Right cardiac atrium (tissue), 5 donors: ENCODE measurements at places on chromosomes 7 and 10.

- DNase-seq = no peak
These were observed 419.0 kb upstream of the GALNT17 start for GRCh38 chr7:70712942-70713341.

- DNase-seq = no peak
These were observed 68.4 kb downstream of the IKZF1 start for GRCh38 chr7:50372923-50373322.

- DNase-seq = no peak
These were observed 19.1 kb downstream of the CTTNBP2 start for GRCh38 chr7:117854186-117854585.

DNA sequence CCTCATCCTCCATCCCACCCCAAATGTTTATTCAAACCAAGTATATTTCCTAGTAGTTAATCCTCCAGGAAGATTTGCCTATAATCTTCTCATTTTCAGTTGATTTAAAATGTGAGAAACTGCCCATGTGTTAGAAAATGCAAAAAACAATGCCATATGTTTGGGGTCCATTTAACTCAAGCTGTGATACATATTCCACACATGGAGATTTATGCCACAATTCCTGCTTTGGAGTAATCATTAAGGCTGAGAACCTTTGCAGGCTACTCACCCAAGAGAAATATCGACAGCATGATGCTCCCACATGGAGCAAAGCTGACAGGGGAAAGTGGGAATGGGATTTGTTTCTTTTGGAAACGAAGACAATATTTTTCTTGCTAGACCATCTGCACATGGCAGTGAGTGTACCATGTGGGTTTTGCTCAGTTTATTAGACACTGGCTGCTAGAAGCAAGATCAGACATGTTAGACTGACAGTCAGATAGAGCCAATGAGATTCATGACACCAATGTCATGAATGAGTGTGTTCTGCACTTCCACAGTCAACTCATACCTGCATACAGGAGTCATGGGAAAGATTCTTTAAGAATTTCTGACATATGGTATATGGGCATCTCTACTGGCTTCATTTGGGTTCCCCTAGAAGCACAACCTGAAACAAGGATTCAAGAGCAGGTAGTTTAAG lies 3.4 kb upstream of the GRM8 start:
- DNase-seq = no peak

GRCh38 chr7:116518961-116519360 lies 5.9 kb upstream of the CAV1 start:
- DNase-seq = no peak
